Activated CD8-positive, alpha-beta memory T cell treated with anti-CD3 and anti-CD28 coated beads for 4 hours (primary cell): ENCODE measurements at places on chromosomes 1 and 21.

GRCh38 chr1:42926879-42927242 lies 31.8 kb downstream of the SLC2A1 start:
- DNase-seq: no peak

GRCh38 chr1:241934201-241934848 lies 23.2 kb upstream of the BECN2 start:
- DNase-seq: no peak

DNA sequence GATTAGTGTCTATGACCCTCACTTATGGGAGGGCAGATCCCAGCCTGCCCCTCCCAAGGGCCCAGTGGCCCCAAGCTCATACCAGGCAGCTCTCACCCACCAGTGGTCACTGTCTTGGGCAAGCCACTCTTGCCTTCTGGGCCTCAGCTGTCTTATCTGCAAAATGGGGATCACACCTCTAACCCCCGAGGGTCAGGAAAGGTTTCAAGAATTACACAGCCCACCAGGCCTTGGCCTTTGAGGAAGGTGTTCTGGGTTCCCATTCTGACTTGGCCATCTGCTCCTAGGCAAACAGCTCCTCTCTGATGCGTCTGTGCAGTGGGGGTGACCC lies 16.8 kb downstream of the RUNX3 start:
- no peak for DNase-seq

DNA sequence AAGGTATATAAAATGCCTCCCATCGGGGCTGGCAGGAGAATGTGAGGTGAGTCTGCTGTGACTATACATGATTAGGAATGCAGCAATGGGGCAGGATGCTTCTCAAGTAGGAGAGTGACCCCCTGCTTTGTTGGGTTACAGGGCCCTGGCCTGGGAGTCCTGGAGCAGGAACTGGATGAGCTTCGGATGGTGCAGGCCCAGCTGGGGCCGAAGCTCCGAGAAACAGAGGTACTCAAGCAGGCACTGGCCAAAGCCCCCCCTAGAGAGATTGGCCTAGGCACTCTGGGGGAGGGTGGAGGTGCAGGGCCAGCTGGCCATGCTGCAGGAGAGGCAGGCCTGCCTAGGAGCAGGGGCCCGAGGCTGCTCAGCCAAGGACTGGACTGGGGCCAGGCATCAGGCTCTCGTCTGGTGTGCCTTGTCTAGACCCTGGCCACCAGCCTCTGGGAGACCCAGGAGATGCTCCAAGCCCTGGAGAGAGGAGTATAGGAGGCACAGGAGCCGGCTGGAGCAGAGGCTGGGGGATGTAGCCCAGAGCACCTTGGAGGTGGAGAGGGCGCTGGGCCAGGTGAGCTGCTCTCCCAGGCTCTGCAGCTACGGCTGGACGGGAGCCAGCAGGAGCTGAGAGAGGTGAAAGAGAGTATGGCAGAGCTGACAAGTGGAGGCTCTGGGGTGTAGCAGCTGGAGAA lies 32.8 kb upstream of the PKP1 start:
- no peak for DNase-seq

- no peak for DNase-seq
Observed at GRCh38 chr1:22177354-22178003, 34.6 kb upstream of the WNT4 start.

- DNase-seq: peak; percentile 48
Observed at GRCh38 chr1:53278298-53278725, 40.0 kb upstream of the MAGOH start.
